Stimulated activated CD4-positive, alpha-beta T cell treated with anti-CD3 and anti-CD28 coated beads, Interleukin-4, amount 100 ng/mL, for 4 hours (primary cell): ENCODE measurements at places on chromosomes 16 and 17.
A peak's percentile ranks its signal among the peaks of the same experiment; 100 is the strongest.

DNA sequence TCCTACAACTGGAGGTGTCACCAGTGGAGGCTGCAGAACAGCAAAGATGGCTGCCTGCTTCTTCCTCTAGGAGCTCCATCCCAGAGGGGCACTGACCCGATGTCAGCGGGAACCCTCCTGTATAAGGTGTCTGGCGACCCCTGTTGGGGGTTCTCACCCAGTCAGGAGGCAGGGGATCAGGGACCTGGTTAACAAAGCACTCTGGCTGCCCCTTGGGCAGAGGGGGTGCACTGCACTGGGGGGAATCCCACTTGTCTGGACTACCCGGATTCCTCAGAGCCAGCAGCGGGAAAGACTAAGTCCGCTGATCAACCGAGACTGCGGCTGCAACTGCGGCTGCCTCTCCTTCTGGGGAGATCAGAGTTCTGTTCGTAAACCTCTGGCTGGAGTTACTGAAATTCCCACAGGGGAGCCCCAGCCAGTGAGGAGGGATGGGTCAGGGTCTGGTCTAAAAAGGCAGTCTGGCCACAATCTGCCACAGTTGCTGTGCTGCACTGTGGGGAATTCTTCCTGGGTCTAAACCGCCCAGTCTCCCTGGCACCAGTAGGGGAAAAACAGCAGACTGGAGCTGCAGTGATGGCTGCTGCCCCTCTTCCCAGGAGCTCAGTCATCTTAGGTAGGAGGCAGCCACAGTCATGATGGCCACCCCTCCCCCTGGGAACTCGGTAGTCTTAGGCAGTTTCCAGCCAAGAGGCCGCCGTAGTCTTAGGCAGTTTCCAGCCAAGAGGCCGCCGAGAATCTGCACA is 213.4 kb downstream of the CYB561 start:
- DNase-seq: no peak

- peak; percentile 80 for DNase-seq
Measured at GRCh38 chr16:29745853-29746345, at the start of gene C16orf54. Gene C16orf54, minus strand, starts transcription at chr16:29745990. Its CDS starts 1,039 bp downstream, at chr16:29744951.

GRCh38 chr16:87465879-87466278 is 26.9 kb downstream of the ZCCHC14 start:
- no peak for DNase-seq

- DNase-seq: no peak
Measured at GRCh38 chr17:73826181-73826871, 182.1 kb upstream of the SDK2 start.

- DNase-seq: no peak
Measured at GRCh38 chr16:80680839-80681238, 123.6 kb downstream of the CDYL2 start.

GRCh38 chr16:50025537-50025931 is 509 bp downstream of the CNEP1R1 start:
- peak; percentile 21 for DNase-seq

GRCh38 chr17:49998836-49999511 is 4.0 kb upstream of the DLX3 start:
- DNase-seq: no peak

DNA sequence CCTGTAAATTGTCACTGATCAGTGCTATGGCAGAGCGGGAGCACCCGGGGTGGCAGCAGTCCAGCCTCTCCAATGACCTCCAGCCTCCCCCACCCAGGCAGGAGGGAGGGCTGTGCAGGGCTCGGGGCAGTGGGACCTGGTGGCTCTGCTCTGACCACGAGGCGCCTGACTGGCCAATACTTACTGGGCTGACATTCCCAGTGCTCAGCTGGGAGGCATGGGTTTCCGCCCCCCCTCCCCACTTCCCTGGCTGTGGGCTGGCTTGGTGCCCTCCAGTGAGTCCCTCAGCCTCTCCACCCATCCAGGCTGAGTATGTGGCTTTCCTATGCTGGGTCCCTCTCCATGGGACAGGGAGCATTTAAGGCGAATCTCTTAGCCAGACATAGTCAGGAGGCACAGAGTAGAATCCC is 2.7 kb downstream of the SOCS3 start:
- no peak for DNase-seq

GRCh38 chr16:56356276-56357240 is 68.8 kb downstream of the AMFR start:
- peak; percentile 35 for DNase-seq

DNA sequence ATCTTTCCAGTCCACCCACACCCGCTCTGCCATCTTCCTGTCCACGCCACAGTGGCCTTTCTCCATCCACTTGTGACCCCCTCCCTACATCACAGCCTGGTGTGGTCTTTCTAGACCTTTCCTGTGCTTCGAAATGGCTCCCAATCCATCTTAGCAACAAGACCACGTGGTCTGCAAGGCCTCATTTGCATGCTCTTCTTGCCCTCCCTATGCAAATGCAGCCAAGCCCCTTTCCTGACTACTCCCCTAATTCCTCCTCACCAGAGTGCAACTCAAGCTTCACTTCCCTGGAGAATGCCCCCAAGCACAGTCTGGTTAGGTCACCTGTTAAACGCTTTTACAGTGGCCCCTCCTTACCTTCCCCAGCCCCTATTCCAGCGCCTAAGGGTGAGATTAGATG is 6.1 kb downstream of the PPP1R9B start:
- no peak for DNase-seq

- no peak for DNase-seq
Measured at GRCh38 chr16:14640538-14640937, 7.8 kb downstream of the BFAR start.

GRCh38 chr16:1613728-1614455 is 1.7 kb downstream of the CRAMP1 start:
- DNase-seq: no peak

GRCh38 chr17:17677299-17678040 is 3.8 kb upstream of the RAI1 start:
- DNase-seq: no peak

DNA sequence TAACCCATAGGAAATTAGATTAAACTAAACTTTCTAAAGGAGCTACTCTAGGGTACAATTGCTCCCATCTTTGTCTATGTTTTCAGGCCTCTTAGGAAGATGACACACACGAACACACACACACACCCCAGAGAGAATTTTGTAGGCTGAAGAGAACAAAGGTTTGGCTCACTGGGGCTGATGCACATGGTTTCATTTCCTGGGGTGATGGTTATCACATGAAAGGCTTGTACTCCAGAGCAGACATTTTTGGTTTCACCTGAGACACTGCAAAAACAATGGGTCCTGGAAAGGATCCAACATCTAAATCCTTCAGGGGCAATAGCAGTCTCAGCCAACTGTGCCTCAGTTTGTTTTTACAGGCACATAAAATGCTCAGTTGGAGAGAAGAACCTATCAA is 62.8 kb downstream of the GRB7 start:
- peak; percentile 69 for DNase-seq

- no peak for DNase-seq
Measured at GRCh38 chr17:57965521-57966160, 10.4 kb upstream of the CUEDC1 start.

DNA sequence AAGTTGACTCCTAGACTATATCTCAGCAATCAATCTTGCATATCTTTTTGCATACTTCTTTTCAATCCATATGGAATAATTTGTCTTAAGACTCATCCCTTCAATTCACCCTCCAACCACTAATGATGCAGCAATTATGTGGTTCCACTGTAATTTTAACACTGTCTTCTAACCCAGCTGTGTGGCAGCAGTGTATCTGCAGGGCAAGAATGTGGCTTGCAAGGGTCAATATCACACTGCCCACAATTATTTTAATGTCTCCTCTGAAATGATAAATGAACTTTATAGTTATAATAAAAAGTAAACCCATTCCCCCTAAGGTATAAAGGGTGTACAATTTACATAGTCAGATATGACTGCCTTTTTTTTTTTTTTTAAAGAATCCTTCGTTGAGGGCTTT is 48.6 kb downstream of the FTO start:
- DNase-seq: no peak

- DNase-seq: no peak
Measured at GRCh38 chr17:39600997-39601597, 6.6 kb downstream of the NEUROD2 start.

GRCh38 chr17:56697190-56697589 is 103.7 kb downstream of the NOG start:
- DNase-seq: no peak

GRCh38 chr17:39014044-39014794 is 47.0 kb upstream of the FBXO47 start:
- no peak for DNase-seq

DNA sequence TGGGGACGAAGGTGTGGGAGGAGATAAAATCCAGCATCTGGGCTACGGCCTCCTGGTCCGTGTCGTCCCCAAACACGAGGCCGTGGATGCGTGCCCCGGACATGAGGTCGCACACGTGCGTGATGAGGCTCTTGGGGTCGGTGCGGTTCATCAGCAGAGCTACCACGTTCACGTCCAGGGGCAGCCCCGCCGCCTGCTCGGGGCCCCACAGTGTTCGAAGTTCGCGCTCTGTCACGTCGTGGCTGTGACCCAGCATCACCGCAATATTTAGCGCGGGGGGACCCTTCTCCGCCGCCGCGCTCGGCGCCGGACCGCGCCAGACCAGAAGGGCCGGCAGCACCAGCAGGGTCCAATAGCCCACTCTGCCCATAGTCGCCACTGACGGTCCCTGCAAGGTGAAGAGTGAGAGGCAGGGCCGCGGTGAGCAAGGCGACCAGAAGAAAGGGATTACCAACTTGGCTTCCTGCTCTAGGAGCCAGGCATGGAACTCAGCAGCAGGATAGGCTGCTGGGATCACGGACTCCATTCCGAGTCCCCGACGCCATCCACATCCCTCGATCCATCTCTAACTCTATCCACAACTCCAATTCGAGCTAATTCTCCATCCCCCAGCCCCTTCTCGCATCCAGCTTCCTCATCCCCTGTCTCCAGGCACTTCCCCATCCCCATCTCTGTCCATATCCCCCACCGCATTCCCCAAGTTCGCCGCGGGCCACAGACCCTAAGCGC is 2.0 kb downstream of the GRIN2A start:
- no peak for DNase-seq

DNA sequence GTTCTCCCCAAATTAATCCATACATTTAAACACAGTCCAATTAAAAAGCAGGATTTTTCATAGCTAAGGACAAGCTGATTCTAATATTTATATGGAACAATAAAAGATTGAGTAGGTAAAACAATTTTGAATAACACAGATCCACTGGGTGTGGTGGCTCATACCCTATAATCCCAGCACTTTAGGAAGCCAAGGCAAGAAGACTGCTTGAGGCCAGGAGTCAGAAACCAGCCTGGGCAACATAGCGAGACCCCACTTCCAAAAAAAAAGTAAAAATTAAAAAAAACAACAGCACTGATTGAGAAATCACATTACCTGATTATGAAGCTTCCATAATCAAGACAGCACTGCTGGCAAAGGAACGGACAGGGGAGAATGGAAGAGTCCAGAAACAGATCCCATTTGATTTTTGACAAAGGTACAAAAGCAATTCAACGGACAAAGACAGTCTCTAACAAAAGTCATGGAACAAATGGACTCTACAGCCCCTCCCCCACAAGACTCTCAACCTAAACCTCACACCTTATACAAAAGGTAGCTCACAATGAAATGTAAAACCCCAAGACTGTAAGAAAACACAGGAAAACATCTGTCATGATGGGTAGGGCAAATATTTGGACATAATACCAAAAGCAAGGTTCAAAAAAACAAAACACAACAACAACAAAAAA is 17.9 kb downstream of the USP7 start:
- DNase-seq: no peak

GRCh38 chr17:1979182-1979985 is 45.8 kb downstream of the RTN4RL1 start:
- DNase-seq: no peak

- DNase-seq: no peak
Measured at GRCh38 chr17:60443713-60444112, 21.4 kb downstream of the CHCT1 start.

DNA sequence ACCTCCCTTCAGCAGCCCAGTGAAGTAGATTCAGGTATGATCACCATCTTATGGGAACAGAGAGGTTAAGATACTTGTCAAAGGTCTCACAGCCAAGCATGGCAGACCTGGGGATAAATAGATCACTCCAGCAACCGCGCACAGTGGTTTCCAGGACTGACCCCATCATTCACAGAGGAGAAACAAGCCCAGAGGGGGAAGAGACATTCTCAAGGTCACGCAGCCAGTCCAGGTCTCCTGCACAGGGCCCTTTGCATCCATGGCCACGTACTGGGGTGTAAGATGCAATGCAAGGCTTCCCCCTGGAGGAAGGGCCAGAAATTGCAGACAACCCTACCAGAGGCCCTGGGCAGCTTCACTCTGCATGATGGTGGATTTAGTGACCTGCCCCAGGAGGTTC is 19.9 kb downstream of the TLE7 start:
- no peak for DNase-seq

GRCh38 chr17:62704381-62704971 is 77.0 kb downstream of the MRC2 start:
- no peak for DNase-seq

DNA sequence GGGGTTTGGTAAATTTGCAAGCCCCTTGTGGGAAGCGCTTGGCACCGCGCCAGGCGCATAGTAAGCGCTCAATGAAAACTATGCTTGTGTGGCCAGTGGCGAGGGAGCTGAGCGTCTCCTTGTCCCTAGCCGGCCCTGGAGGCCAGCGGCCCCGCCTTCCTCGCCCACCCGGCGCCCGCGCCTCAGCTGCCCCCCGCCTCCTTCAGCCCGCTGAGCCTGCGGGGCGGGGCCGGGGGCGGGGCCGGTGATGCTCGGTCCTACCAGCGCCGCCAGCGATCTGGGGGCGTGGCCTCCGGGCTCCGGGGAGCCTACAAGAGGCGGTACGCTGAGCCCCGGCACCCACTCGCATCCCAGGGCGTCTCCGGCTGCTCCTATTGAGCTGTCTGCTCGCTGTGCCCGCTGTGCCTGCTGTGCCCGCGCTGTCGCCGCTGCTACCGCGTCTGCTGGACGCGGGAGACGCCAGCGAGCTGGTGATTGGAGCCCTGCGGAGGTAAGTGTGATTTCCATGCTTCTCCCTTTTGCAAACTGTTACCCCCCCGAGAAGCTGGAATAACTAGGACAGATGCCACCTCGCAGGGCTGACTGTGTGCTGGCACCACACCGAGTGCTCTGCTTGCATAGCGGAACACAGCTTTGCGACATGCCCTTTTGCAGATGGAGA is at the start of gene CRISPLD2:
Gene CRISPLD2 (plus strand): TSS at position 342 of the 661 bp plus-strand sequence. CDS start 18,511 bp downstream, outside the sequence.
- DNase-seq: peak; percentile 90

DNA sequence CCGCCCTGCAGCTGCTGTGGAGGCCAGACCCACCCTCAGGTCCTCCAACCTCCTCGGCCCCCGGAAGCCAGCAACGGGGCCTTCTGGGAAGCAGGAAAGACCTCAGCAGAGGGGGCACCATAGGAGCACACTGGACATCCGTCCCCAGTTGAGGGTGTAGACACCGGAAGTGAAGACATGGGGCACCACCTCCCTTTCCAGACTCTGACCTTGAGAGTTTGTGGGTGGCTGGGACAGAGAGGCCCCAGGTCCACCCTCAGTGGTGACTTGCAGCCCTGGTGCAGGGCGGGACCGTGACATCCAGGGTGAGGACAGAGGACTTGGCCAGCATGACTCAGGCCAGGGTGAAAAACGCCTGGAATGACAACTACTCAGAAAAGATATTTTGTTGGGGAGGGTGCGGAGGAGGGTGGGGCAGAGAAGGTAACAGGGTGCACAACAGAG is 19.9 kb downstream of the CEP295NL start:
- no peak for DNase-seq
